ENCODE measurements at places on chromosomes 11 and 22.
A peak's percentile ranks its signal among the peaks of the same experiment; 100 is the strongest.

DNA sequence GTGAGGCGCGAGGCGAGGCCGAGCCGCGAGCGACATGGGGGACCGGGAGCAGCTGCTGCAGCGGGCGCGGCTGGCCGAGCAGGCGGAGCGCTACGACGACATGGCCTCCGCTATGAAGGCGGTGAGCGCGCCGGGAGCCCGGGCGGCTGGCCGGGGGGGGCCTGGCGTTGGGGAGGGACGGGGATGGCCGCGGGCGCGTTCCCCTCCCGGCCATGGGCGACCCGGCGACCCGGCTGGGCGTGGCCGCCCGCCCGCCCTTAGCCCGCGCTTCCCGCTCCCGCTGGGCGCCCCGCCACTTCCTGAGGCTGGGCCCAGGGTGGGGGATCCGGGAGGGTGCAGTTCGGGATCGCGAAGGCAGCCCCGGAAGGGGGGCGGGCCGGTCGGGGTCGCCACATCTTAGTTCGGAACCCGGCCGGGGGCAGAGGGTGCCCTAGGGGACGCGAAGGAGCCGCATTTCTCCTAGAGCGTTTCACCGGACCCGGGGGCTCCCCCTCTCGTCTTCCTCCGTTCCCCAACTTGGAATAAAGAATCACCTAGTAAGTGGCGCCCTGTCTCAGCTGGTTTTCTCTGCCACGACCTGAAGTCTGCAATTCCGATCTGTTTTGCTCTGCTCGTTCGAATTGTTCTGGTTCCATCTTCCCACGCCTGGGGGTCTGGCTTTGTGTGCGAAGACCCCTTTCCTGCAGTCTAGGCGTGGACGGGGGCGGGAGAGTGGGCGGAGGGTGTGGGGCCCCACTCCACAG is 536 bp downstream of the YWHAH start:
- DNase-seq = no peak

DNA sequence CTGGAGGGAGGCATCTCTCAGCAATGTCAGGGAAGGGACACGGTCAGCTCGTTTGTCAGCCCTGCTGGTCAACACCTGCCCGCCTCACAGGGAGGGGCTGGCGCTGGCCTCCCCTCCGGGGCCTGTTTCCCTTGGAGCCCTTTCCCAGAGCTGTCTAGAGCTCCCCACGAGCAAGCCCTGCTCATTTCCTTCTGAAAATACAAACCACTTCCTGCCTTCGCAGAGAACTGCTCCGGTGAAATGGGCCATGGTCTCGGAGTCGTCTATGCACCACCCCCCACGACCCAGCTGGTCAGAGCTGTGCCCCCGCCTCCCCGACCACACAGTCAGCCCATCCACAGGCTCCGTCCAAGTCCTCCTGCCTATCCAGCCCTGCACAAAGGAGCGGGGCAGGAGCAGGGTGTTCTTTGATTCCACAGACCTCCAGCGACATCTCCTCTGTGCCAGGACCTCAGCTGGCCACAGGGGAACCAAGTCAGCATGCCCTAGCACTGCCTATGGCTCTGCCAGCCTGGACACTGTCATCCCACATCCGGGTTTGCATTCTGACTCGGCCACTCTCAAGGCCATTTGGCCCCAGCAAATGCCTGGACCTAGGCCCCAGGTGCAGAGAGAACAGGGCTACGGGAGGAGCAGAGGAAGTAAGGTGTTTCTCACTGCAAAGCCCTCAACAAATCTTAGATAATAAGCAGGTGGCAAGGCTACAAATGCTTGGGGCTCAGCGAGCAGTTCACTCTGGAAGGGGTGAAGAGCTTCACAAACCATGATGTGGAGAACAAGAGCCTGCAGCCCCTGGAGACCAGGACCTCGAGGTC is 82.1 kb upstream of the WNT11 start:
- no peak for DNase-seq

GRCh38 chr11:109435121-109435742 is 13.2 kb downstream of the C11orf87 start:
- DNase-seq = no peak

DNA sequence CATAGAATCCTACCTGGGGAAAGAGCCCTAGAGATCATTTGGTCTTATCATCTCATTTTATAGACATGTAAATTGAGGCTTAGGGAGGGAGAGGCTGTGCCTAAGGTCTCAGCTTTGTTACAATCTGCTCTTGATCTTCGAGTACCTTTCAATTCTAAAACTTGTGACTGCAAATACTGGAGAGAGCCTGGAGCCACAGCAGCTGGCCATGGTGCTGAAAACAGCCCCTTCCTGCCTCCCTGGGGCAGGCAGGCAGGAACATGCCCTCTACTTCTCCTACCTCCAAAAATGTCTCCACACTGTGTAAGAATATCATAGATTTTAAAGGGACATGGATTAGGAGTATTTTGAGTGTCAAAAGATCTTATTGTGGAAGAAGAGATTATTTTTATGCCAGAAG is 52.2 kb downstream of the C22orf42 start:
- DNase-seq = no peak

GRCh38 chr11:57770793-57771192 is 9.2 kb downstream of the CTNND1 start:
- no peak for DNase-seq

GRCh38 chr11:35035894-35036408 is 103.0 kb upstream of the CD44 start:
- DNase-seq = no peak

DNA sequence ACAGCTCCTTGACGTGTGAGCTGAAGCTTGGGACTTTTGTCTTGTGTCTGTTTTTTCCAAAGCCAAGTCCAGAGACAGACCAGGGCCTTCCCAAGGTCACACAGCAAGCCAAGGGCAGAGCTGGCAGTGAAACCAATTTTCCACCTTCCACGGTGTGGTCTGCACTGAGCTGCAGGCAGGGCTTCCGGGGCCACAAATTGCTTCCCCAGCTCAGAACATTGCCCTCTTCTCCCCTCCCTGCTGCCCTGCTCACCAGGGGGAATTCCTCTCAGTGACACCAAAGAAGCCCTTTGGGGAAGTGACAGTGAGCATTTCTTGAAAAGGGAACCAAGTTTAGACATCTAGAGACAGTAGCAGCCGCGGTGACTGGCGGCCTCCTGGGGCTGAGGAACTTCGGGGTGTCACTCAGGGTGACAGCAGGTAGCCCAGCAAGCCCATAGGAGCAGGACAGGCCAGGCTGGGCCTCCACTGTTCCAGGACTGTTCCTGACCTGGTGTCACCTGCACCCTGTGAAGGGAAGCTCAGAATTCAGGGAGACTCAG is 9.2 kb downstream of the FXYD2 start:
- DNase-seq = no peak

- no peak for DNase-seq
Measured at GRCh38 chr11:1172729-1173117, 15.0 kb downstream of the MUC5AC start.

DNA sequence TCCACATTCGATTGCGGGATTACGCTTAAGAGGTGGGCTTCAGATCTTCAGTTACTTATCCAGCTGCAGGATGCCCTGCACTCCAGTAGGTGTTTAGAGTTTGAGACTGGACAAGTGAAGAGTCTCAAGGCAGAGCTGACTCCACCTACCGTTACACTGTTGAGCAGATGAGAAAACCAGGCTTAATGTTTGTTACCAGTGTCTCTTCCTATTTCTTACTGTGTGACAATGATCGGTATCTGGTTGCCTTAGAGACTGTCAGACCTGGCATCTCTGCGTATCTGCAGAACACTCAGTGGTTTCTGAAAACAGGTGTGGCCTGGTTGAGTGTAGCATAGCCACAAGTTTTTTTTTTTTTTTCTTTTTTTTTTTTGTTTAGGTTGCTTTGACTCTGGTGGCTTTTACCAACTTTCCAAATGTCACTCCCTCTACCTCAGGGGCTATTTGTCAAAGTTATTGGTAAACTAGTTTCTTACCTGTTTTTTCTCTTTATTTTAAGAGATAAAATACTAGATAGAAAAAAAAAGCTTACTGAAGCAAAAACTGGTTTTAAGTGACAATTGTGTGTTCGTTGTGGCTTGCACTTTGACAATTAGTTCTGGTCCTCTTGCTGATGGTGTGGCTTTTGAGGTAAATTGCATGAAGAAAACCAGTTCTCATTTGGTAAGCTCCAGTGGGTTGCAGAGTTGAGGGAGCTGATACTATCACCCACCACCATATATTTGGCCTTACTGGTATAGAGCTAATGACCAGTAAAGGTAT is 284.8 kb downstream of the ETS1 start:
- no peak for DNase-seq

- peak; percentile 41 for DNase-seq
Measured at GRCh38 chr11:134393638-134394037, 18.4 kb downstream of the B3GAT1 start.

GRCh38 chr11:9158898-9159391 is 67.5 kb upstream of the SCUBE2 start:
- no peak for DNase-seq

GRCh38 chr11:127135256-127135655 is 134.7 kb upstream of the KIRREL3 start:
- DNase-seq = no peak

DNA sequence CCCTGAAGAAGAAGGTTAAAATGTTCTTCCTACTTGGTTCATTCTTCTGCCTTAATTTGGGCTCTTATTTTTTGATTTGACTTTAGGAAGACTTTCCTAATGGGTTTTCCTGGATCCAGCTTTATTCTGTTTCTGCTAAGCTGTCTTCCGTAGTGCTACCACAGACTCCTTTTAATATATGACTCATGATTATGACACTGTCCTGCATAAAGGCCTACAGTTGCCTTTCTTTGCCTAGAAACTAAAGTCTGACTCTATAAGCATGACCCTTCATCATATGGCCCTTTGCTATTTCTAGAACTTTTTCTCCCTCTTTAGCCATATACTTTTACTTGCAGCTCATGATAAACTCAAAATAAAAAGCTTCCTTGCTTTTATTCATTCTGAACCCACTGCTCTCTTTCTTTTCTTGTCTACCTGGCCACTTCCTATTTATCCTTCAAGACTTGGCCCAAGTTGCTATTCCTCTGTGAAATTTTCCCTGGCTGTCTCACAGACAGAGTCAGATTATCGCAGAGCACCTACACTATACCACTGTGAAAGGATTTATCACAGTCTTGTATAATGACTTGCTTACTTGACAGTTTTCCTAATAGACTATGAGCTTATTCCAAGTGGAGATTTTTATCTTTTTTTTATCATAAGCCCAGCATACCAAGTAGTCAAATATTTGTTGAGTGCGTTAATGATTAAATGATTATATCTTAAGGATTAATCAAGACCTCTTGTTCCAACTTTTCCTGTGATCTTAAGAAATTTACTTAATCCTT is 24.7 kb downstream of the TBCEL start:
- no peak for DNase-seq

GRCh38 chr11:26936109-26936508 is 57.8 kb upstream of the FIBIN start:
- DNase-seq = no peak

GRCh38 chr11:66509131-66509561 is 1.3 kb upstream of the BBS1 start:
- DNase-seq = no peak

GRCh38 chr11:96412761-96413381 is 23.1 kb downstream of the JRKL start:
- DNase-seq = no peak

- peak; percentile 47 for DNase-seq
Measured at GRCh38 chr11:33329705-33330329, 72.6 kb downstream of the HIPK3 start.

DNA sequence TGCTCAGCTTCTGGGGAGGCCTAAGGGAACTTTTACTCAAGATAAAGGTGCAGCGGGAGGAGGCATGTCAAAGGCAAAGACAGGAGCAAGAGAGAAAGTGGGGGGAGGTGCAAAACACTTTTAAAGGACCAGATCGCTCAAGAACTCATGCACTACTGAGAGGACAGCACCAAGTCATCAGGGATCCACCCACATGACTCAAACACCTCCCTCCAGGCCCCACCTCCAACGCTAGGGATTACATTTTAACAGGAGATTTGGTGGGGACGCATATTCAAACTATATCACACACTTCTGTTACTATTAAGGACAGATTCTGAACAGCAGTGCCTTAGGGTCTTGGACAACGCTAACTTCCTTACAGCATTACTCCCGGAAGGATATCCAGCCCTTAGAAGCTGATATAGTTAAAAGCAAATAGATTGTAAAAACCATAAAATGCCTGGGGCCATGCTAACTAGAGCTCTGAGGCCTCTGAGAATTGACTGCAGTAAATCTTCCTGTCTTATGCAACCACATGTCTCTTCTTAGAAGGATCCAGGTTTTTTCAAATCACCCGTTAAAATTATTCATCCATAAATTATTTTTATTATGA is 16.7 kb upstream of the ZC3H12C start:
- DNase-seq = no peak

GRCh38 chr22:50656122-50657070 is 16.2 kb upstream of the SHANK3 start:
- no peak for DNase-seq

DNA sequence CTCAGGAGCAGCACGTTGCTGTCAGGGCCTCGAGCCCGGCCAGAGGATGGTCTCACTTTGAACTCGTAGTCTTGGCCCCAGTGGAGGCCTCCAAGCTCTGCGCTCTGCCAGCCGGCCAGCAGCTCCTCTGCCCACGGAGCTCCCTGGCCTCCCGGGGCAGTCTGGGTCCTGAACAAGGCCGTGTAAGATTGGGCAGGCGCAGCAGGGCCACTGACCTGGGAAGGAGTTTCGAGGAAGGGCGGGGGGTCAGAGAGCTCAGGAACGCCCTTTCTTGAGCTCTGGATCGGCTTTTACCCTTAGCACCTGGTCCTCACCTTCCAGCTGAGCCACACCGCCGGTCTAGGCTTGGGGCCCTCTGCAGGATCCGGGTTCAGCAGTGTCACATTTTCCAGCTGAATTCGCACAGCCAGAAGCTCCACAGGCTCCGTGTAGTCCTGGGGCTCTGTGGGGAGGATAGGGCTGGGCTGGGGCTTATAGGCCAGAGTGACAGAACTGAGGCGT is 2.1 kb downstream of the ROBO4 start:
- no peak for DNase-seq
